ENCODE measurements at places on chromosomes 16 and 17.

- no peak for DNase-seq
Measured at GRCh38 chr17:859824-860195, 77.7 kb downstream of the MRM3 start.

DNA sequence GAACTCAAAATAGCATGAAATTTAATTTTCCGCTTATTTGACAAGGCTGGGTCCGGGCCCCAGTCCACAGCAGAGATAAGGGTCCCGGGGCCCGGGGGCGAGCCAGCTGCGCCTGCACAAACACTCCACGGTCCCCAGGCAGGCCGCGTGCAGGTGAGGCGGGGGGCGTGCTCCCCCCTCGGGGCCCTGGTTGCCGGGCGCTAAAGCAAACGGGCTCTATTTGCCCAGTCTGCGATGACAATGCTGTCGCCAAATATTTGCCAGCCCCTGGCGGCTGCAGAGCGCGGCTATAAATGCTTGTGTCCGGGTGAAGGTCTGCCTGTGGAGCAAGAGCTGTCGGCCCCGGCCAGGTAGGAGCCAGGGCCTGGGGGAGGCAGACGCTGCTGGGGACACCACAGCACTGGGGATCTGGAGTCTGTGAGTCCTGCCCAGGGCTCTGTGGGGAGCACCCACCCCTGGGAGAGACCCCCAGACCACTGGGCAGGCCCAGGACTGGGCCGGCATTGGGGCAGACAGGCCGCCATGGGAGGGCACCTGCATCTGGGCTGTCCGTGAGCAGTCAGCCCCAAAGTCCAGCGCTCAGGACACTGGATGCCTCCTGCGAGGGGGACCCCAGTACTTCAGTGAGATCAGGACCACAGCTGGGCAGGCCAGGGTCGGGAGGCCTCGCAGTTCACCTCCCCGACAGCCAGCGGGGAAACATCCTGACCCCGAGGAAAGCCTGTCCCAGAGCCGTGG is at the start of gene PERCC1:
Gene PERCC1, plus strand, starts transcription at position 320 of the 738 bp plus-strand sequence. CDS start 1,516 bp downstream, outside the sequence.
- DNase-seq = peak; percentile 65

GRCh38 chr16:72711823-72712222 is 336.1 kb downstream of the ZFHX3 start:
- DNase-seq = no peak

GRCh38 chr16:74070237-74070636 is 226.4 kb upstream of the PSMD7 start:
- DNase-seq = no peak

DNA sequence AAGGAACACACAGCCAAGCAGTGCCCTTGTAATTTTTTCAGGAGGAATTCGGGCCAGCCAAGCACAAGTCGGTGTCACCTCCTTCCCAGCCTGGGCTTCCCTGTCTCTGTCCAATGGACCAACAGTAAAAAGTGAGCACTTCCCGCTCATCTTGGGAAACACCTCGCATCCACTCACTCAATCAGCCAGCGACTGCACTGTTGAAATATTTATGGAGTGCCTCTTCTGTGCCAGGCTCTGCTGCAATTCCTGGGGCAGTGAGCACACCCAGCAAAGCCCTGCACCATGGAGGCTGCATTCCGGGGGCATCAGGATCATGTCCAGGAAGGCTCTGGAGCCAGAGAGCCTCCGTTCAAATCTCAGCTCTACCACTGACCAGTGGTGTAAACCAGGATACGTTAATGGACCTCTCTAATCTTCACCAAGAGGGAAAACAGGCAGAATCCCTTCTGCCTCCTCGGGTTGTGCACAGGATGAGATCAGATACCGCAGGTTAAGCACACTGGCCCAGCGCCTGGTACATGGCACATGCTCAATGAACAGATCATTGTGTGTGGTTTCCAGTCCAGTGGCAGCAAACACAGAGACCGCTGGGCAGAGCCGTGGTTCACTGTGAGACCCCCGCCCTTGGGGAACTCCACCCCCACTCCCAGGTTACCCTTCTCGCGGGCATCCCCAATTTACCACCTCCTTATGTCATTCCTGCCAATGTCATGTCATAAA is 194.3 kb downstream of the ZNF423 start:
- no peak for DNase-seq

DNA sequence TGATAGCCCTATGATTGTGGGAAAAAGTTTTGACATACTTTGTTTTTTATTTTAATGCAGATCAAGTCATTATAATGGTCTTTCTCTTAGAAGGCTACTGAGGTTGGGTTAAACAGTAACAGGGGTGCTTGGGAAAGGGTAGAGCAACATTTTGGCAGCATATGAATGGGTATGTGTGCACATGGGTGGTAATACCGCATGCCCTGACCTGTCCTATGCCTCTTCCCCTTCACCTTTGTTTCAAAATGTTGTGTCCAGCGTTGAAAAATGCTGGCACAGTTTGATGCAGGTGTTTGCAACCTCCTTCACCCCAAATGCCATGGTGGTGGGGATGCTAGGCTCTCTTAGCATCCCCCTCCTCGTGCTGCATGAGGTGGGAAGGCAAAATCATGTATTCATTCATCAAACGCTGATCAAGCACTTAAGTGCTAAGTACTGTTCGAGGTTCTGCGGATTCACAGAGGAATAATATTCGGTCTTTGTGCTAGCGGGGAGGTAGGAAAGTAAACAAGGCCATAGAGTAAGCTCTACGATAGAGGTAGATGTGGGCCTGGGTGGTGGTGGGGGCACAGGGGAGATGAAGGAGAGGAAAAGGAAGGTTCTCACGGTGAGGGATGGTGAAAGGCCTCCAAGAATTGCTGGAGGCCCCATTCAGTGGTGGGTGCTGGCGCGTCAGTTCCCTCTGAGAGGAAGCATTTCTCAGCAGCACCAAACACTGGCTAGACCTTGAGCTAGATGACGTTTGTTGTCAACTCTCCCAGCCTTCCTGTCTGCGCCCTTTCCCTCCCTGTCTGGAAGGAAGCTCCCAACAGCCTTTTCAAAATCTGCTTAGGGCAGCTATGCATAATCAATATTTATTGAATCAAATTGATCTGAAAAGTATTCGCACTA is 13.3 kb upstream of the MARCHF10 start:
- DNase-seq = no peak

DNA sequence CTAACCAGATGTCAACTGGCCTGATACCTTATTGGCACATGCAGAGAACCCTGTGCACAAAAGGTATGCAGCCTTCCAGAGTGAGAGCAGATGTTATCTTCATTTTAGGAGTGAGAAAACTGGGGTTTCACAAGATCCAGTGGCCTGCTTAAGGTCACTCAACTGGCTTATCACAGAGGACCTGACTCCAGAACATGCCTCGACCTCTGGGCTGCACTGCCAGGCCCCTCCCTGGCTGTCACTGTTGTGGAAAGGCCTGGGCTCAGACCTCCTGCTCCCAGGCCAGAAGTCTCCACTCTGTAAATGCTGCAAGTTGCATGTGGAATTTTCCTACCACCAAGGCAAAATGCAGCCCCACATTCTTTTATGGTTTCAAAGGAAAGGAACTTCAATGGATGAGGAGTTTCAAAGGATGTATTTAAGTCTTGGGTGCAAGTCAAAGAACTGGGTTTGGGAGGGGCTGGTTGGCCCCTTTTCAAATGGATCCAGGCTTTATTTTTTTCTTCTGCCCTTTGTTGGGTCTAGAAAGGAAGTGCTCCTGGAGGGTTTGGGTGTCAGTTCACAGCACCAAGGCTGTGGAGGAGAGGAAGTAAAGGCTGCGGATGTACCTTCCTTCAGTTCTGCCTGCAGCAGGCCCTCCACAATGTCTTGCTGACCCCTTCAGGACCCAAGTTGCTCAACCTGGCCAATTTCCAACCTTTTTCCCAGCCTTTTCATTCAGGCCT is 30.4 kb upstream of the SMPD3 start:
- no peak for DNase-seq

DNA sequence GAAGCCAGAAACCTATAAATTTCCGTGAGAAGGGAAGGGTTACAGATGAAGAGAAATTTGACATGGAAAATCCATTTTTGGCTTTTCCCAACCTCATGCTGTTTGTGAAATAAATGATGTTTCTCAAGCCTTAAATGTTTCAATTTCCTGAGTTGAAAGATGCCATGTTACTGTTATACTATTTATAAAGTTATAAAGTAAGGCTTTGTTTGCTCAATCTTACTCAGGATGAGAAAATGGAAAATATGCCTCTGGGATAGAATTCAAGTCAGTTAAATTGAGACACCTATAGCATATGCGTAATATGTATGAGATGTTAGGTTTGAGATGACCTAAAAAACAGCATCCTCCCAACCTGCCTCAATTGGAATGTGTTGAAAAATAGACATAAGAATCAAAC is 19.9 kb upstream of the FAM20A start:
- no peak for DNase-seq

DNA sequence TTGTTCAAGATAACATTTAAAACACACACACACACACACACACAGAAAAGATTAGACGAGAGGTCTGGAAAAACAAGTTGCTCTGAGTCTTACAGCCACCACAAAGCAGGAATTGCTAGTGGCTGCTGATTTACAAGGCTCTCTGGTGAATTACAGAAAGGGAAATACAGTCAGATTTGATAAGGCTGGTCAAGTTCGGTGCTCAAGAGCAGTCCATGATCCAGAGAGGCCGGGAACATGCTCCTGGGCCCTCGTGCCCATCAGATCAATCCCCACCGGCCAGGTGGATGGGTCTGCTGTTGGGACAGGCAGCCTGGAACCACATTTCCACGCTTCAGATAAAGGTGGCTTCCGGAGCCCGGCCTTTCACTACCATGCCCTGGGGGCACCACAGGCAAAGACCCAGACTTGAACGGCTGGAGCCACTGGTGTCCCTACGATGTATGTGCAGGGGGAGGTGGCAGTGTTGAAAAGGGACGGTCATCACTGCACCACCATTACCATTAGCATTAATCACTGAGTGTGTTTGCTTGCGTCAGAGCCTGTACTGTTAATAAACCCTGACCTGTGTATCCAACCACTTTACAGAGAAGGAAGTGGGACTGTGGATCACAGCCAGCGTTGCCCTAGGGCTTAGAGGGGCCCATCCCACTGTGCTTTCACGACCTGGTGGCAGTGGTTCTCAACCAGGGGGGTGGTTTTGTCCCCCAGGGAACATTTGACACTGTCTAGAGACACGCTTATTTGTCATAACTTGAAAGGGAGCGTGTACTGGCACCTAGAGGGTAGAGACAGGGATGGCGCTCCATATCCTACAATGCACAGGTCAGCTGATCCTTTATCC is 95.1 kb downstream of the XYLT1 start:
- DNase-seq = no peak

- no peak for DNase-seq
Measured at GRCh38 chr17:76500074-76500746, 1.0 kb downstream of the RHBDF2 start.

DNA sequence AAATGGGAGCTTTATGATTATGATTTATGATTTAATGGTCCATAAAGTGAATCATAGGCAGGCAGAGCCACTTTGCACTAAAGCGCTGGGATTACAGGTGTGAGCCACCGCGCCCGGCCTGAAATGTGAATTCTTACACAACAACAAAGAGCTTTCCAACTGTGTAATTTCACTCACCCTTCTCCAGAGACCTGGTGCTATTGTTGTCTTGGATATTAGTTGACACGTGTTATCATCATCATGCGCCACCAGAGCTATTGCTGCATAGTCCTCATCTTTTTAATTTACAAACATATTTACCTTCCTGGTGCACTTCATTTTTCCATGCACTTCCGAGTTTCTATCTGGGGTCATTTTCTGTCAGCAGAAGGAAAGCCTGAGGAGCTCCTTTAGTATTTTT is 4.8 kb upstream of the UTS2R start:
- peak; percentile 35 for DNase-seq

- DNase-seq = no peak
Measured at GRCh38 chr16:1740781-1741490, 30.4 kb downstream of the NME3 start.

DNA sequence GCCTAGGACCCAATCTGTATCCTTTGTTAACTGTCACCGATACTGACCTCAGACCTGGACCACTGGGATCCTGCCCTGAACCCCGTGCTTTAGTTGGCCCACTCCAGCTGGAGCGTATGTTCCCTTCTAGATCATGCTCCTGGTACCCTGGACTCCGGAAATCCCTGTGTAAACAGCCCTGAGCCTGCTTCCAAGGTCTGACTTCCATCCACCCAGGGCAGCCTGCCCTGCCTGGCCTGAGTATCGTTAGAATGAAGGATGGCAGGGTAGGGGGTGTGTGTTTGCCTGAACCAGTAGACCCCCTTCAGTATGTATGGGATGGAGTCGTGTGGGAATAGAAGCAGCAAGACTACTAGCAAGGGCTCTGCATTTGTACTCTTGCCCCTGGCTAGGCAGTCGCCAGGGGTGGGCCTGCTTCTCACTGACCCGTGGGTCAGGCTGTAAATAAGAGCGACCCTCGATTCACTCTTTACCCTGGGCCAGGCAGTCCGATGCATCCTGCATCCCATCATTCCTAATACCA is 691 bp upstream of the TMEM98 start:
- no peak for DNase-seq

GRCh38 chr17:10357768-10358167 is 15.0 kb downstream of the MYH13 start:
- no peak for DNase-seq

- no peak for DNase-seq
Measured at GRCh38 chr16:31129568-31130335, 5.8 kb downstream of the PRSS8 start.

DNA sequence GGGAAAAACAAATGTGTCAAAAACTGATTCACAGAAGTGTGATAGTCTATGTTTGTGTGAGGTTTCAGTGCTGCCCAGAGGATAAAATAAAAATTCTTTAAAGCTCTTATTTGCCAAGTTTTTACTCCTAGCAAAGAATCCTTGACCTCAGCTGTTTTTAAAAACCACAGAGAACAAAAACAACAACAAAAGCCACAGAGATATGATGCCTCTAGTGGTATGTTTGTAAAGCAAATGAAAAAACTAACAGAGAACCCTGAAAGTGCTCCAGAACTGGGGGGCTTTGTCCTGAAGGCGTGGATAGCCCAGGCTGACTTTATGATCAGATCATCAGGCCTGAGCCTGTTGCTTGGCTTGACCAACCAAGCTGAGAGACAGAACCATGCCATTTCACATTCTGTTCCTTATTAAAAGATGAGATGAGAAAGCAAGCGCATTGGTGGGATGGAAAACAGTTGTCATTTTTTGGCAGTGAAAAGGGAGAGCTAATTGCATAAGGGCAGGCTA is 411.0 kb downstream of the CPPED1 start:
- no peak for DNase-seq

- peak; percentile 73 for DNase-seq
Measured at GRCh38 chr17:78128551-78129350, at the start of gene TMC6. TSS of gene TMC6 (minus strand) at chr17:78128755. CDS start at chr17:78126832, 1,923 bp downstream.

GRCh38 chr17:21454441-21454840 is 78.3 kb downstream of the KCNJ12 start:
- no peak for DNase-seq

DNA sequence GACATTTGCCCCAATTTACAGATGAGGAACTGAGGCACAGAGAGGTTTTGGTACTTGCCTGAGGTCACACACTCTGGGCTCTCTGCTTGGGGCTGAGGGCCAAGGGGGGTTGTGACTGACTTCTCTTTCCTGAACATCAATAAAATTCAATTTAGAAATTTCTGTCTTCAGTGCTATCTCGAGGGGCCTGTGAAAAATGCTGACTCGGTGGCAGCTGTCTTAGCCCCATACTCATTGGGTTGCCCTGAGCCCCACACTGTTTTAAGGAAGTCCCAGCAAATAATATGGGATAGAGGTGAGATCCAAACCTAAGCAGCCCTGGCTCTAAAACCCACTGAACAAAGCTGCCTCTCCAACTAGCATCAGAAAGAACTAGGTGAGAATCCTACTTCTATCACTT is 7.0 kb upstream of the BRCA1 start:
- DNase-seq = no peak

GRCh38 chr17:67646472-67646871 is 71.3 kb upstream of the NOL11 start:
- no peak for DNase-seq

Measured in NCI-H774 (cell line).